Activated CD8-positive, alpha-beta memory T cell treated with anti-CD3 and anti-CD28 coated beads for 1 hour (primary cell): ENCODE measurements at places on chromosomes 16 and 17.

DNA sequence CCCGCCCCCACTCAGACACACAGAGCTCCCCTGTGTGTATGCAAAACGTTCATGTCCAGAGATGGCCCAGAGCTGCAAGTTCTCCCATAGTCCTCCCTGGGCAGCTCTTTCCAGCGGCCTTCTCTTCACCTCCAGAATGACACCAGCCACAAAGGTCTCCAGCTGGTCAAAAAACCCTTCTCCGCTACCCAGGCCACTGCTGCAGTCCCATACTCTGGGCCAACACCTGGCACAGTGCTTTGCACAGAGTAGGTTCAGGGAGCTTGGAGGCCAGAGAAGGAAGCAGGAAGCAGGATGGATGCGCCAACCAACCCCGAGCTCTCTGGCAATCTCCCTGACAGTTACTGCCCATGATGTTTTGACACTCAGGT is 1.1 kb upstream of the STAT5B start:
- DNase-seq = no peak

DNA sequence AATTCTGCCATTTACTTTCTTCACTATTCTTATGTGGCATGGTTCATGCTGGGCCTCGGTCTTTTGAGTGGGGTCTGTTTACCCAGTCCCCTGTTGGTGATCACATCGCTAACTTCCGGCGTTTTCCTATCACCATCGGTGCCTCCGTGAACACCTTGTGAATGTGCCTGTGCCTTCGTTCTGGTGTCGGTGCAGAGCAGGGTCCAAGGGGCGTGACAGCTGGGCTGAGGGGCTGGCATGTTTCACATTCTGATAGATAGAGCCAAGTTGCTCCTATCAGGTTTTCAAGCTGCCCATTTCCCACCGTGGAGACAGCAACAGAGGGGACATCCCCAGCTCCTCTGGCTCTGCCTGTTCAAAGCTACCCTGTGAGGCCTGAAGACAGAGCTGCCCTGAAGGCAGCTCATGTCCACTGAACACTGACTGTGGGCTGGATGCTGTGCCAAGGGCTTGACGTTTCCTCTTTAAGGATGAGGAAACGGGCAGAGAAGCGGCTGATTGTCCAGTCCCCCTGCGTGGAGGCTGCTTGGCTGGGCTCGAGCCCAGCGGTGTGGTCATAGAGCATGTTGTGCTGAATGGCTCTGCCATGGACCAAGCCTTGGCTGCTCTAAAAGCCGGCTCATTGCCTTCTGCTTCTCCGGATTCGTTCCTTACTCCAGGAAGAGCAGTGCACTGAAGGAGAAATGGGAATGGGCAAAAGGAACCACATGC is 17.0 kb downstream of the DHODH start:
- no peak for DNase-seq

GRCh38 chr17:47806913-47807255 is 14.7 kb downstream of the OSBPL7 start:
- no peak for DNase-seq

GRCh38 chr16:88195269-88195705 is 187.5 kb upstream of the ZNF469 start:
- no peak for DNase-seq

DNA sequence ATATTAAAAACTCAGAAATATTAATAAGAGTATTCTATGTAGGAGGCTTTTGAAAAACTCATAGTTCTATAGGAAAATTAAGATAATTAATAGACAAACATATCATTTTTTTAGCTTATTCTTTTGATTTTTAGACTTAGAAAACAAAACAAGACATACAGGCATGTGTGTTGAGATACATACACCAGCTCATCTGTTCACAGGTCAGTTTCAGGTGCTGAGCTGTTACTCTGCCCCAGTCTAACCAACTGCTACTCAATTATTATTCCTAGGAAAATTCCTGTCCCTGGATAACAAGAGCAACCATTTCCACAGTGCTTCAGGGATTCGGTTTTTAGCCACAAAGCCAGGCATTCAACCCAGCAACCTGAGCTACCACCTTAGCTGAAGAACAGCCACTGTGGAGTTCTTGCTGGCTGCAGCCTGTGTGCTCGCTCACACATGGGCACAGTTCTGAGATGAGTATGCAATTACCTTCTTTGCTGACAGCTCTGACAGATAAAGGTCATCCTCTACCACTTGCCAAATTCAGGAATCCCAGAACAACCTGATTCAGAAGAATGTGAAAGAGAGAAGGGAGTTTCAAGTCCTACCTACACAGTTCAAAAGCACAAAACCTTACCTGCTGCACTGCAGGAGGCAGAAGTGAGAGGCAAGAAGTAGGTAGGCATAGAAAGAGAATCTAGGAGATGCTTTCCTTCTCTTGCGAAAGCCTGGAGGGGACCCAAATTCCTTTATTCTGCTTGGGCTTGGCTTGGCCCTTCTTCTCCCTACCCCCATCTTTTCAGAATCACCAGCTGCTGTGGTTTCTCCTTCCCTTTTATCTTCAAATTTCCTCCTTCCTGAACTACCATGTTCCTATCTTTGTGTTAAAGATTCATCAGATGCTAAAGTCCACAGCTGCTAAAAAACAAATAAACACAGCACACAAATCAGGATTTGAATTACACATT is 62.7 kb downstream of the TEX2 start:
- no peak for DNase-seq

- no peak for DNase-seq
These were observed 19.8 kb downstream of the CYB561 start for GRCh38 chr17:63426041-63426916.

- no peak for DNase-seq
These were observed 434 bp upstream of the CPSF4L start for GRCh38 chr17:73261952-73262675.
